ENCODE measurements at places on chromosomes 11 and 22.

DNA sequence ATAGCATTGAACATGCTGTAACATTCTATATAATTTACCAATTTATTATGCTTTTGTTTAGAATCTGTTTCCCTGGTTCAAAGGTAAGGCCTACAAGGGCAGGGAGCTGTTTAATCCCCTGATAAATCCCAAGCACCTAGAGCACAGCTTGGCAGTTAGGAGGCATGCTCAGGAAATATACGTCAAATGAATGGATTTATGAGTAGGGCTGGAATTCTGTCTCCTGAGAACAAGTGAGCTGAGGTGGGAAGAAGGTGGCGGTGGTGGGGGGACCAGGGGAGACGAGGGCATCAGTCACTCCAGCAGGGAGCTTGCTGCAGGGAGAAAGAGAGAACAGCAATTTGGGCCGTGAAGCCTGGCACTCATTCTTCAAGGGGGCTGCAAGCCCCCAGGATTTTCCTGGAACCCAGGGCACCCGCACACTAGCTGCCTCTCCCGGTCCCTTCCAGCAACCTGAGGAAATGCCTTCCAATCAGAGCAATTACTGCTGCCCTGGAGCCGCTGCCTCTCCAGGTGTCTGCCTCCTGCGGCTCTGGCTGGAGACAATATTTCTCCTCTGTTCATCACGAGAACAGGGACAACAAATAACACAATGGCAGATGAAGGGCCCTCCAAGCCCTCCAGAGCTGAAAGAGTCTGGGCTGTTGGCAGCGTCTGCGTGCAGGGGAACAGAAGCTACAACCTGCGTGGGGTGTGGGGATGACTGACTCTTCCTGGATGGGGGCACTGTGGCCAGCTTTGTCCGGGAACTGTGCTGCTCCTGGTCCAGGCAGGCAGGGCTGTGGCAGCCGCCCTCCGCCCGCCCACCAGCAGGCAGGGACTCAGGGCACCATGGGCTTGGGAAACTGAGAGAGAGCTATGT lies 233.4 kb downstream of the ST3GAL4 start:
- DNase-seq, result no peak

GRCh38 chr22:49082451-49082850 lies 745.2 kb downstream of the BRD1 start:
- DNase-seq, result no peak

- no peak for DNase-seq
These were observed 285.2 kb downstream of the MIAT start for GRCh38 chr22:26942637-26942957.

DNA sequence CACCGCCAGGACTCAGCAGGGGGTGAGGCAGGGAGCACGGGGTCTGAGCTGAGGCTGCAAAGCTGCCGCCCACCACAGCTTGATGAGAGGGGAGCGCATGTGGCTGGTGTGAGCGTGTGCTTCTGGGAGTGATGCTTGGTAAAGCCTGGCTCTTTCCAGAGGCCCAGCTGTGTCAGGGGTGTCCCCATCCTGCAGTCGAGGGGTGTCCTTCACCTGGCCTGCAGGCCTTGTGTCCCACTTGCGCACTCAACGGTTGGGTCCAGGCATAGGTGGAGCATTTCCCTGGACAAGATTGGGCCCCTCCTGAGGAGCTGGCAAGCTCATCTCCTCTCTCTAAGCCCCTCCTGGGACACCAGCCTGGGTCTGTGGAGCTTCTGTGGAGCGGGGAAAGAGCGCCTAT lies 273.9 kb downstream of the TBC1D22A start:
- DNase-seq, result no peak

DNA sequence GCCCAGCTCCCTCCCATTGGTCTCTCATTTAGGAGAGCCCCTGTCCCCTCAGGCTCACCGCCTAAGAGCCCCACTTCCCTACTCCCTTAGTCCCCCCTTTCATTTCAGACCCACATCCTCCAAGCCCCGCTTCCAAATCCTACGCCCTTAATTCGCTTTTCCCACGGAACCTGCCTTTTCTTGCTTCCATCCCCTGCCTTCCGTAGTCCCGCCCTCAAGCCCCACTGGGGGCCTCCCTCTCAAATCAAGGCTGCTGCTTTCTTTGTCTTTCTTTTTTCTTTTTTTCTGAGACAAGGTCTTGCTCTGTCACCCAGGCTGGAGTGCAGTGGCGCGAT lies 396 bp downstream of the CCDC157 start:
- DNase-seq, result no peak

DNA sequence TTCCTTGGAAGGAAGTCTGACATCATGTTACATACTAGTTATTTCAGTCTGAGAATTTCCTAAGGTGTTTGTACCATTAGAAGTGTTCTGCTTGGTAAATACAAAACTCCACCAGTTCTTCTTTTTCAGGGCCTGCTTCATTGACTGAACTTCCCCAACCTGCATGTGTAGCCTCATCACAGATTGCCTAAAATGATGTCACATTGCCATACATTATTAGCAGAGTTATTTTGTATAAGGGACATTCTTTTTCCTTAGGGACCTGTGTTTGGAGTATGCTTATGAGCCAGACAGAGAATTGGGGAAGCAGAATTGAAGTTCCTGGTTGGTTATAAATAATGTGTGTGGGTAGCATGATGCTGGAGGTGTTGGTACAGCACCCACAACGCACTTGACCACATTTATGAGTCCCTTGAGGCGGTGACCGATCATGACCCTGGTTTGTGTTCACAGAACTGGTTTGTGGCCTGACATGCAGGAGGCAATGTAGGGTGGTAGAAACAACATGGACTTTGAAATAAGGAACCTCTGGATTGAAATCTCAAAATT lies 16.4 kb upstream of the MMP7 start:
- no peak for DNase-seq

DNA sequence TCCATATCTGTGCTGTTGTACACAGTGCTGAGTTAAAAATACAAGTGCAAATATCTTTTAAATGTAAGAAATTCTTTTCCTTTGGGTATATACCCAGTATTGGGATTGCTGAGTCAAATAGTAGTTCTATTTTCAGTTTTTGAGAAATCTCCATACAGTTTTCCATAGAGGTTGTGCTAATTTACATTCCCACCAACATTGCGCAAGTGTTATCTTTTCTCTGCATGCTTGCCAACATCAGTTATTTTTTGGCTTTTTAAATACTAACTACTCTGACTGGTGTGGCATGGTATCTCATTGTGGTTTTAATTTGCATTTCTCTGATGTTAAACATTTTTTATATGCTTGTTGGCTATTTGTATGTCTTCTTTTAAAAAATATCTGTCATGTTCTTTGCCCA lies 6.5 kb downstream of the OR52E8 start:
- DNase-seq, result no peak

GRCh38 chr11:123690485-123690884 lies 36.1 kb upstream of the SCN3B start:
- DNase-seq, result no peak

DNA sequence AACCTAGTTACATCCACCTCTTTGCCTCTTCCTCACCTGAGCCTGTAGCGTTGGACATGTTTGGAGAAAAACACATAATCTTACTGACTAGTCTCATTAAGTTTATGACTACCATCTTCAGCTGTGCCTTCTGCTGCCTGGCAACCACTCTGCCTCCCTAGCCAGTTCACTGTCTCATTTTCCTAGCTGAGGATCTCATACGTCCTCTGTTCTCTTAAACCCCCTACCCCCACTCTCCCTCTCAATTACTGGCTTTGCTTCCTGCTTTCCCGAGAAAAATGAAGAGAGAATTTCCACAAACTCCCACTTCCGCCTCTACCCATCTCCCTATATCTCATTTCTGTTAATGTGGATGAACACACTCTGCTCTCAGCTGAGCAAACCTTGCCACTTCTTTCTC lies 239.3 kb upstream of the POU2AF2 start:
- no peak for DNase-seq

GRCh38 chr11:71499546-71499945 lies 27.5 kb upstream of the KRTAP5-7 start:
- DNase-seq, result no peak

DNA sequence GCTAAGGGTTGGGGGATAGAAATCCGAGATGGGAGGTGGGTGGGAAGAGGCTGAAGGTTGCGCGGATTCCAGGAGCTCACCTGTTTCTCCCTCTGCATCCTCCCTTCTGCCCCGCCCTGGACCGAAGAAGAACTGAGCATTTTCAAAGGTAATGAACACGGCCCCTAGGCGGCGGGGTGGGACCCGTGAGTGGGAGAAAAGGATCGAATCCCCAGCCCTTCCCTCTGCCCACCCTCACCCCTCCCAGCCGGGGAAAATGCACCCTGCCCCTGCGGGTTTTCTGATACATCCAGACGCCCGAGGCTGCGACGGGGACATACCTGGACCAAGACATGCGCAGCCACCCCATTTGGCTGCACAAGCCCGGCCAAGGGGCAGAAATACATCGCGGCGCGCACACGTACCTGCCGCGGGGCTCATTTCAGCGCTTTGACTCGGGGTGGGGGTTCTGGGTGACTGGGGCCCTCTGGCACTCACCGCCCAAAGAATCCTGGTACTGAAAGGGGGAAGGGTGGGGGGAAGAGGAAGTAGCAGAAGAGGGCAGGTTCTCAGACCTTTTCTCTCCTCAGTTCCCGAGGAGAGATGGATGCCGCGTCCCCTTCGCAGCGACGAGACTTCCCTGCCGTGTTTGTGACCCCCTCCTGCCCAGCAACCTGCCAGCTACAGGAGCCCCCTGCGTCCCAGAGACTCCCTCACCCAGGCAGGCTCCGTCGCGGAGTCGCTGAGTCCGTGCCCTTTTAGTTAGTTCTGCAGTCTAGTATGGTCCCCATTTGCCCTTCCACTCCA lies 6.0 kb downstream of the VSIG2 start:
- DNase-seq, result no peak

GRCh38 chr22:38171927-38172831 lies 9.5 kb downstream of the PLA2G6 start:
- no peak for DNase-seq

DNA sequence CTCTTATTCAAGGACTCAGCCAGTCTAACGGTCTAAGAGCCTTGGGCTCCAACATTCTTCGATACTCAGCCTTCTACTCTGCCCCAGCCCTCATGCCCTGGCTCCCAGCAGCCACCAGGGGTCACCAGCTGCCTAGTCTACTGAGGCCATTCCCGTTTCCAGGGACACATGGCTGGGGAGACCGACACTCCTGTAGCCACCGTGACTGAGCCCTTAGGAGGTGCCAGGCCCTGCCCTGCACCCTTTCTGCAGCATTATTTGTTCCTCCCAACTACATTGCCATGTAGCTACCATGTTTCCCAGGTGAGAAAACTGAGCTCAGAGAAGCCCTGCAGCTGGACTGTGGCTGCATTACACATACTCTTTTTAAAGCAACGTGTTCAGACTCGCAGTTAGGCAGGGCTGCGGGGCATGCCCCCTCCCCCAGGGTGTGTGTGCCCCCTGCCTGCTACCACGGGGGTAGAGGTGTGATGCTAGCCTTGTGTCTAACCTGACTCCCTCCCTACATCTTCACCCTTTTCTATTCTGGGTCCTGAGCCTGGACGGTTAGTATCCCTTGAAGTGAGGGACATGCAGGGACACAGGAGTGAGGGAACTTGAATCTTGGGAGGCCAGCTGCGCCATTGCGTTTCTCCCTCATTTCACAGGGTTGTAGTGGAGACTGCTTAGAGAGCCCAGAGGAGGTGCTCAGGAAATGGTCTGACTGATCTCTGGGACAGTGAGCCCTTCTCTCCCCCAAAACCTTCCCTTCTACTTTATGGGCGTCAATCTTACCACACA lies 17.5 kb downstream of the ATG16L2 start:
- DNase-seq, result peak; percentile 39

DNA sequence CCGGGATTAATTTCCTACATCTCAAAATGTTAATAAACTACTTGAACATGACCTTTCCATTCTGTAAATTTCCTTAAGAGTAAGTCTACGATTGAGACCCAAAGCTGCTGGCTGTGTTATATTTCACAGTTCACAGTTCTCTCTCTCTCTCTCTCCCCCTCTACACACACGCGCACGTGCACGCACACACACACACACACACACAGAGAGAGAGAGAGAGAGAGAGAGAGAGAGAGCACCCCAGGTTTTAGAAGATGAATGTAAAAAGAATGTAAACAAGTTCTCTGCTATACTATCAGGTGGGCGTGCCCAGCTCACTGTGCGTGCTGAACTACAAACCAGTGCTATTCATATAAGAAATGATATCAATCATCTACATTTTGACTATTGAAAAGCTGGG lies 3.3 kb downstream of the BDNF start:
- no peak for DNase-seq

DNA sequence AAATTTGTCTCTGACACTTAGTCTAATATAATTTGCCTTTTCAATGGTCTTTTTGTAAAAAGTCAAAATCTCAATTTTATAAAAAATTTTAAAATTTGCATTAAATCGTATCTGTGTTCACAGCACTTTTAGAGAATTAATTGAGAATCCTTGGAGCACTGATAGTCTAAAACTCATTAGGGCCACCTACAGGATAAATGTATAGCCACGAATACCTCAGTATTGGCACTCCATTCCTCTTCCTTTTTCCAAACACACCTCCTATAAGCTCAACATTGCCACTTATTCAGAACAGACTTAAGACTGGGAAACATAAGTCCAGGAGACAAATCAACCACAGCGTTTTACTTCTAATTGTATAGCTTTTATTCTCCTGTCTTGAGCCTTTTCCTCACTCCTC lies 776.0 kb upstream of the ARHGAP42 start:
- no peak for DNase-seq

- DNase-seq, result no peak
These were observed 57.0 kb upstream of the ADORA2A start for GRCh38 chr22:24370401-24370800.

GRCh38 chr11:65981101-65981740 lies 19.7 kb downstream of the SART1 start:
- no peak for DNase-seq

GRCh38 chr11:110761991-110762390 lies 49.8 kb upstream of the ARHGAP20 start:
- no peak for DNase-seq

GRCh38 chr22:37990301-37990700 lies 5.9 kb upstream of the SOX10 start:
- DNase-seq, result no peak

GRCh38 chr11:100833276-100833675 lies 146.2 kb downstream of the ARHGAP42 start:
- no peak for DNase-seq

GRCh38 chr11:102332611-102332994 lies 14.4 kb upstream of the BIRC2 start:
- DNase-seq, result no peak

- no peak for DNase-seq
These were observed 272.9 kb downstream of the BRD1 start for GRCh38 chr22:49554741-49555140.

All from stimulated activated CD4-positive, alpha-beta T cell treated with anti-CD3 and anti-CD28 coated beads, Interleukin-15, amount 100 ng/mL, for 1 hour (primary cell).